ENCODE measurements at places on chromosomes 12 and 14.

GRCh38 chr14:73627151-73627558 is 14.8 kb downstream of the ACOT6 start:
- DNase-seq = no peak

- DNase-seq = no peak
Observed at GRCh38 chr14:58944343-58944967, 244.0 kb upstream of the DAAM1 start.

GRCh38 chr14:51644217-51644933 is 7.3 kb upstream of the FRMD6 start:
- no peak for DNase-seq

GRCh38 chr14:47278233-47278842 is 397.1 kb downstream of the MDGA2 start:
- peak; percentile 14 for DNase-seq

GRCh38 chr14:75025082-75025481 is 22.4 kb downstream of the EIF2B2 start:
- no peak for DNase-seq

DNA sequence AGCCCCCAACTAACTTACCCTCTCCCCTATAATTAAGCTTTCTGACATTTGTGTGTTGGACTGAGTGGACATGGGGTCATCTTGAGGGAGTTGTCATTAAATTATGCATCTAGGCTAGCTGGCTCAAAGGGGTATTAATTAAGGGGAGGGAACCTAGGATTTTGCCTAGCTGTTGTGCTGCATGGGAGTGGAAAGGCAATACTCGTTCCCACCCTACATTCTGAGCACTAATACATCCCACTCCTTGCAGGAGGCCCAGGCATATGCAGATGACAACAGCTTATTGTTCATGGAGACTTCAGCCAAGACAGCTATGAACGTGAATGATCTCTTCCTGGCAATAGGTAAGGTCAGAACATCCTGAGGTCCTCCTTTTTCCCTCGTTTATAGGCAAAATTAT is 6.0 kb upstream of the SUOX start:
- DNase-seq = no peak

- no peak for DNase-seq
Observed at GRCh38 chr12:111304642-111305071, 64.2 kb downstream of the PHETA1 start.

- no peak for DNase-seq
Observed at GRCh38 chr12:27537855-27538675, 14.1 kb downstream of the PPFIBP1 start.

DNA sequence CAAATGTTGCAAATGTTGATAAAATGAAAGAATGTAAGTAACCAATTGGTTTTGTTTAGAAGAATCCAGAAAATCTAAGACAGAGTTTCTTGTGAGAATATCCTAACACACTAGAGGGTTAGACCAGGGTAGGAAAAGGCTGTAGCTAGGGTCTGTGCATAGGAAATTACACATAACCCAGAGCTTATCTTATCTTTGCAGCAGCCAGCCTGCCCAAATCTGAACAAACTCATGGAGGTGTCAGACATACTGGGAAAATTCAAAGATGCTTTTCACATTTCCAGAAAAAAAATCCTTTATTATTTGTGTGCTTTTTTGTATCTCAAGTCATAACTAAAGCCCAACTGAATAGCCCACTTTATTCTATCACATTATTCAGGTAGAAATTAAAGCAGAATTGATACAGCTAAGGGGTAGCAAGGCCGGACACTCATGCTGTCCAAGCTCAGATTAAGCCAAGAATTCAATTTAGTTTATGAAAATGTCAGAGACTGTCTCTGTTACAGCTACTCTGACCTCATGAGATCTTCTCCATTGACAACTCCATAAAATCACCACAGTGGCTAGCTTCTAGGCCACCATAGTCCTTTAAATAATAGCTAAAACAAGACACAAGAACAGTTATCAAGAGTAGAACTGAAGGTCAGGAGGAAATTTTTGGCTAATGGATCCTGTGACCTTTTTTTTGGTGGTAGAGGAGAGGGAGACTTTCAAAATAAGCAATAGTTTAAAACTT is 169.6 kb upstream of the RASSF8 start:
- no peak for DNase-seq

GRCh38 chr14:105161964-105162668 is 6.5 kb downstream of the JAG2 start:
- DNase-seq = no peak

DNA sequence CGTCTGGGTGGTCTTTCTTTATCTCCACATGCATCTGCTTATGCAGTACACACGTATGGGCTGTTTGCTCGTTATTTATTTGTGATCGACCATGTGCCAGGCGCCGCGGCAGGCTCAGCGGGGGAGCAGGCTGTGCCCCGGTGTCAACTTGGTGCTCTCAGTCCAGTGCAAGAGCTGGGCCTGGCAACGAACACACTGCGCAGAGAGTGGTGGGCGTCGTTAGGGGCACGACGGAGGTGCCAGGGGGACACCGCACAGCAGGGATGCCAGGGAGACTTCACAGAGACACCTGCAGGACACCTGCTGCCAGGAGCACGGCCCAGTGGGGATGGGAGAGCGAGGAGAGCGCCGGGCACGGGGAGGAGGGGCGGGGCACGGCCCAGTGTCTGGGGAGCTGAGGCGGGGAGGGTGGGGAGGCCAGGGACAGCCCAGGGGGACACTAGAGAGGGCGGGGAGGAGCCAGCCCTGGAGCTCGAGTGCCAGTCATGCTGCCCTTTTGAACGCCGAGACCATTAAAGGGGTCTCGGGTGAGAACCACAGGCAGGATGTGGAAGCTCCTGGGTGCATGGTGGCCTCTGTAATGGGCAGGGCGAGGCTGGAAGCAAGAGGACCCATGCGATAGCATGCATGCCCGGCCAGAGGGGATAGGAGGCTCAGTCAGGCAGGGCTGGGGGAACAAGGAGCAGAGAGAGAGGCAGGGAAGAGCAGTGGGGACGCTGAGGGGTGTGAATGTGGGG is 652 bp upstream of the LRCOL1 start:
- no peak for DNase-seq

DNA sequence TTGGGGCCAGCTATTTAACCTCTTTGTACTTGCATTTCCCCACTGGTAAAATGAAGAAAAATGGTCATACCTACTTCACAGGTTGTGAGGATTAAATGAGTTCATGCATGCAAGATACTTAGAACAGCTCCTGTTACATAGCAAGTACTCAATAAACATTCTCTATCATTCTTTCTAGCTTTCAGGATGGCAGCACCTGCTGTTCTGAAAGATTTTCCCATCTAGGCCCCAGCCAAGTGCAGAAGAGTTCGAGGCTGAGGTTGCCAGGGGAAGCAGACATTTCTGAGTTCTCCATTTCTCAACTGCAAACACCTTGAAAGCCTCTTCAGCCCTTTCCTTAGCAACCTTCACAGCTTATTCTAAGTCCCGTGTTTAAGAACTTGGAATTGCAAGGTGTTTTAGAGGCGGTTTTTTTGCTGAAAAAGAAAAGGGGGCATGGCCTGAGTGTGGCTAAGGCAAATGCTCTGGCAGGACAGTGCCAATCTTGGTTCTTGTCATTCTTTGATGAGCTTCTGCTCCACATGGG is 73.0 kb upstream of the PRMT8 start:
- DNase-seq = no peak

- DNase-seq = no peak
Observed at GRCh38 chr12:50647031-50647430, 116.9 kb upstream of the ATF1 start.

DNA sequence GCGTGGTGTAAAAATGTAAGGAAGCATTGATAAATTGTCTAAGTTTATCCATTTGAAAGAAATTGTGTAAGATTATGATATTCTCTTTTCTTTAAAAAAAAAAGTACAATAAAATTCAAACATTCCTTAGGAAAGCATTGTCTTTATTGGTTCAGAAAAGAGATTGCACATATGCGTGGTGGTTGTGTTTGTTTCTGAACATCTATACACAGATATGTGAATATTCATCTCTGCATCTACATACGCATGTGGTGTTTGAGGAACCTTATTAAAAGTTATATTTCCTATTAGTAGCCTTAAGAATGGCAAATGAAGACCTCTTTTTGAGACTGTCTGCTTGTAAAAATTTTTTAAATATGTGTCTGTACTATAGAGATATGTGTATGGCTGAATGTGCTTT is 69.8 kb downstream of the TMEM260 start:
- no peak for DNase-seq

DNA sequence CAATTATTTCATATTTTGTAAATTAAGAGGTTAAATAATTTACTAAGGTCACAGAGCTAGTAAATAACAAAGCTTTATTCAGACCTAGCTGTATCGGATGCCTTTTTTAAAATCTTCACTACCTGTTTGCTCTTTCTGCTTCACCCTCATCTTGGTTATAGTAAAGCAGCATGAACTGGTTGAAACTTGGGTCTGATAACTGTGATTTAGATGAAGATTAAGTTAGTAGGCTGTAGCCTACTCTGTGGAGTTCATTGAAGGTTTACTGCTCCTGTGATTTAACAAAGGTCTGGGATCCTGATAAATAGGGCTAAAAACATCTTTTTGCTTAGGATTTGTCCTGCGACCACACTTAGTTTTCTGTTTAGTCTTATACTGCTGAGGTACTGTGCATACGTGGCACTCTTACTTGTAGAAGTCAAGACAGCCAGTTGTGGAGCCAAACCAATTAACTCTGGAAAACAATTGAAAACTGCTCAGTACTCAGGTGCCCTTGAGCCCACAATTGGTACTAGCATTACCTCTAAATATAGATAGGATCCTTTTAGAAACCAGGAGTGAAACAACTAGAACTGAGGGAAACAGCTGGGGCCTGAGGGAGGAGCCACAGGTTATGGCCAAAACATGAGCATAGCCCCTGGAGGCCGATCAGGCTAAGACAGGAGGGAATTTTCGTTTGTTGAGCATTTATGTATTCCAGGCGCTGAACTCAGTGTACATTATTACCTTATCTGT is 2.3 kb downstream of the SPATS2 start:
- no peak for DNase-seq

DNA sequence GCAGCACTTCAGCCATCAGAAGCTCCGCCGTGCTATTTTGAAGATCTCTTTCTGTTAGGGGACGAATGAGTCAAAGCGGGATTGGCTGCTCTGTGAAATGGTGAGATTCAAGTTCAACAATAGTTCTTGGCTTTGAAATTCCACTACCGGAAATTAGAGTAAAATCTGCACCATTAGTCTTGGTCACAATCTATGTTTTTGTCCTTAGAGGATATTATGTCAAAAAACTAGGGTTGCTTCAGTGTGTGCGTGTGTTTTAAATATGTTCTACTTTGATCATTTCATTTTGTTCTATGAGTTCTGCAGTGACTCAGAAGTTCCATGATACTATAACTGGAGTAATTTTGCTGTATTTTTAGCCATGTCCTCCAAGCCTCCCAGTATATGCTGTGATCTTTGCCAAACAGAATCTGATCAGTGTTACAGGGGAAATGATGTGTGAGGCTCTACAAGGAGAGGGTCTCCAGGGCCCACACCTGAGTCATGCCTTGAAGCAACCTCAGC is 22.6 kb downstream of the GPHB5 start:
- DNase-seq = no peak

- DNase-seq = no peak
Observed at GRCh38 chr14:23153851-23154796, 29.3 kb downstream of the SLC7A8 start.

- DNase-seq = no peak
Observed at GRCh38 chr12:83172866-83173649, 486.4 kb downstream of the TMTC2 start.

DNA sequence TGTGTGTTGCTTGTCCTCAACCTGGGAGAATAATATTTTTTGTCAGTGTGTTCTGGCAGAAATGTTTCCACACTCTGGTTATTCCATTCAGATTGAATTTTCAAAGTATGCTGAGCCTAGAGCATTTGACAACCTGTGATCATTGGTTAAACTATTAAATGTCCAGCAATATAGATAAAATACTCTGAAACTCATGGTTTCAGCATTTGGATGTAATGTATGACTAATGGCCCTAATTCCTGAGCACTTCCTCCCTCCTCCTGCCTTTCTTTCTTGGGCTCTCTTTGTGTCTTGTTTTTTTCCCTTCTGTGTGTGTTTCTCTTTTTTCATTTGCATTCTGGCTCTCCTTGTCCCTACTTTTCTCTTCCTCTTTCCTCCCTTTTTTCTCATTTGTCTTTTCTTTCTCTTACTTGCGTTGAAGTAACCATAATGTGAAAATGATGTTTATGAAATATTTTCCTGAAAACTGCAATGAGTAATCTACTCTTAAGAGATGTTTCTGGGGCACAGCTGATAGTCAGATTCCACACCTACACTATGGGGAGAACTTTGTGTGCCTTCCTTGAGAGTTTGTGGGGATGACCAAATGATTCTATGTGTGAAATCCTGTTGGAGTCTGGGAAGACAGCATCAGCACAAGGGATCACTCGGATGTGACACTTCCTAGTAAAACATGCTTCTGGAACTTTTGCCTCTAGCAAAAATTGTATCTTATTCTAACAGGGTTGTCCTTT is 74.6 kb downstream of the FRMD6 start:
- no peak for DNase-seq

GRCh38 chr14:74018174-74018585 is 908 bp downstream of the ENTPD5 start:
- no peak for DNase-seq

DNA sequence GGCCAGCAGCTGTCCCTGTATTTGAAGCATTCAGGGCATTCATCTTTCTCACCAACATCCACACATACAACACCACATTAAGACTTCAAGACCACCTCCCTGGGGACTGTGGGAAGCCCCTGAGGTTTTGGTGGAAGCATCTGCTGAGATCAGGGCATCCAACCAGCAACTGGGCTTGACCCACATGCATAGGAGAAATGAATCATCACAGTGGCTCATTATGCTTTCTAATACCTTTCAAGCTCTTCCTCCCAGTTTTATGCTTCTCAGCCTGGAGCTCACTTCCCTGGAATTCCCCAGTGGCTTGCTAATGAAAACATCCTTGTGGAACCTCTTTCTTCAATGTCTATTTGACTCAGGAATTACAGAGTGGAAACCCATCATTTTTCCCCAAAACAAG is 21.4 kb upstream of the CMKLR1 start:
- DNase-seq = no peak

GRCh38 chr14:97266653-97267052 is 469.5 kb downstream of the VRK1 start:
- DNase-seq = no peak

DNA sequence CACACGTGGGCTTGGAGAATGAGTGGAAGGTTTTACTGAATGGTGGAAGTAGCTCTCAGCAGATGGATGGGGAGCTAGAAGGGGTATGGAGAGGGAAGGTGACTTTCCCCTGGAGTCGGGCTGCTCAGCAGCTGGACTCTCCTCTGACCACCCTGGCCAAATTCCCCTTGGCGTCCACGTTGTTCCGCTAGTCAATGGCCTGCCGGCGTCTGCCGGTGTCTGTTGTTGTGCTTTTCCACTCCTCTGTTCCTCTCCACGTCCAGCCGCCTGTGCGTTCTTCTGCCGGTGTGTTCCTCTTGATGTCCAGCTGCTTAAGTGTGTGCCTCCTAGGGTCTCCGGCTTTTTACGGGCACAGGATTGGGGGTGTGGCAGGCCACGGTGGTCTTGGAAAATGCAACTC is 203.5 kb downstream of the MYRFL start:
- no peak for DNase-seq

GRCh38 chr12:100753837-100754236 is 40.7 kb upstream of the ANO4 start:
- DNase-seq = no peak

All from right renal pelvis (tissue), 4 donors.